Bronchus fibroblast of lung (primary cell): ENCODE measurements at places on chromosomes 13 and 19. TPM values are rescaled to one million over a fixed set of nuclear protein-coding genes. Genes with fewer than 3 reads are reported as not detected.

PTGER1 gene
- total RNA-seq, result 1.0 and 2.5 TPM in 2 replicates

PNPLA6 gene
- total RNA-seq, result 86.8 and 95.0 TPM in 2 replicates

THAP8 gene
- 7.6 and 7.7 TPM in 2 replicates for total RNA-seq

PLIN5 gene
- not detected in 2 replicates for total RNA-seq

APOC4 gene
- total RNA-seq, result not detected in 2 replicates

ZIC2 gene
- not detected in 2 replicates for total RNA-seq

WDR87 gene
- not detected in 2 replicates for total RNA-seq

ANO8 gene
- total RNA-seq, result 5.2 and 5.5 TPM in 2 replicates

ZNF136 gene
- total RNA-seq, result 1.5 and 2.2 TPM in 2 replicates

C3 gene
- 1.8 TPM in 2 replicates for total RNA-seq

CCDC194 gene
- total RNA-seq, result not detected in 2 replicates

KLK13 gene
- not detected in 2 replicates for total RNA-seq

SPRED3 gene
- total RNA-seq, result 0.84 and 1.5 TPM in 2 replicates

HAUS8 gene
- 11.9 and 12.4 TPM in 2 replicates for total RNA-seq

METTL21C gene
- not detected in 2 replicates for total RNA-seq

PRTN3 gene
- total RNA-seq, result not detected in 2 replicates

SIGLEC8 gene
- not detected in 2 replicates for total RNA-seq

ZNF175 gene
- 1.6 and 3.0 TPM in 2 replicates for total RNA-seq
